ENCODE measurements at places on chromosomes 6 and 20.

- no peak for DNase-seq
Observed at GRCh38 chr20:58523072-58523970, 8.1 kb upstream of the APCDD1L start.

- no peak for DNase-seq
Observed at GRCh38 chr20:15706719-15707118, 866.5 kb downstream of the KIF16B start.

DNA sequence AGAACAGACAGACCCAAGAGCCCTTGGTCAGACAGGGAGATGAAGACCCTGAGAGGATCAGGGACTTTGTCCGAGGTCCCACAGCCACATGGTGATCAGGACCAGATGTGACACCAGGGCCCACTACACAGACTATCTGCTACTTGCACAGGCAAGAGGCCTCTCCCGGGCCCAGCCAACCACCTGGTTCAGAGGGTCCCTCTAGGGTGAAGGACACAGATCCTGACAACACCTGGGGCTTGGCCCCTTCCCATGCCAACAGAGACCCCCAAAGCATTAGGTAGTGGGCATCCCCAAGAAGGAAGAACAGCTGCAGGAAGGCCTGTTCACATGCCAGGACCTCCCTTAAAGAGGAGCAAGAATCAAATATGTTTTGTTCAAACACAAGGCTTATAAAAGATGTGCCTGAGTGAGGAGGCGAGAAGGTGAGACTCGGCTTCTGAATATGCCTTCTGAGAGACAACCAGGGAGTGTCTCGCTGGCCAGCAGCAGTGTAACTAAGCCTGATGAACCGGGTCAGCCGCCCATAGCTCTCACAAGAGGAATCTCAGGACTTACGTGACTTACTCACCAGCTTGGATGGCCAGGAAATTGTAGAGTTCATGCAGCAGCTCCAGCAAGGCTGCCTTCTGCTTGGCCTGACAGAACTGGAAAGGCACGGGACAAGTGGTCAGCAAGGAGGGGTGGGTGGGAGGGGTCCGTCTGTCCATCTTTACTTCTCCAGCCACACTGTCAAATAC, 5.0 kb downstream of the LEMD2 start:
- no peak for DNase-seq

GRCh38 chr6:90464507-90464906, 122.4 kb downstream of the MAP3K7 start:
- no peak for DNase-seq

- DNase-seq: no peak
Observed at GRCh38 chr20:13458860-13459451, 179.8 kb downstream of the TASP1 start.

GRCh38 chr6:162249907-162250642, 477.5 kb downstream of the PRKN start:
- DNase-seq: no peak

- no peak for DNase-seq
Observed at GRCh38 chr6:63774961-63775360, 139.4 kb downstream of the PHF3 start.

DNA sequence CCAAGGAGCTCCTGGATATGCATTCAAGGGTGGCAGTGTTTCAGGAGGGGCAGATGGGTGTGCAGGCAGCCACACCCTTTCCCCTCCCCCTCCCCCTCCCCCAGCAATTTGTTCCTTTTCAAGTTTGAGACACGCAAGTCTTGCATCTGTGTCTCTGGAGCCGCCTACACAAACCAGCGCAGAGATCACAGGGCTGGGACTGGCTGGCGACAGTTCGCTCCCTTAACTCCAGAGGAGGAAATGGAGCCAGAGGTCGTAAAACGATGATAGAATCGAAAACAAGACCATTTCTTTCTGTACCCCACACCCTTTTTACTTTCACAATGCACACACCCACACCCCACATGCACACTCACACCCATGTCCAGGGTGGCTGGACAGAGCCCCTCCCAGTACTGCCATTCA, 163.1 kb downstream of the LY86 start:
- no peak for DNase-seq

GRCh38 chr6:109747221-109747620, 56.1 kb downstream of the FIG4 start:
- DNase-seq: no peak

- DNase-seq: no peak
Observed at GRCh38 chr6:138592749-138593123, 93.4 kb upstream of the NHSL1 start.

- DNase-seq: no peak
Observed at GRCh38 chr6:4676016-4676415, 100.2 kb upstream of the CDYL start.
